Activated CD8-positive, alpha-beta memory T cell treated with anti-CD3 and anti-CD28 coated beads, Interleukin-2, amount 10 ng/mL, durations not matched to agents 7 days and 5 days (primary cell): ENCODE measurements at places on chromosomes 12 and 14. TPM values are rescaled to one million over a fixed set of nuclear protein-coding genes. Genes with fewer than 3 reads are reported as not detected.

DNA sequence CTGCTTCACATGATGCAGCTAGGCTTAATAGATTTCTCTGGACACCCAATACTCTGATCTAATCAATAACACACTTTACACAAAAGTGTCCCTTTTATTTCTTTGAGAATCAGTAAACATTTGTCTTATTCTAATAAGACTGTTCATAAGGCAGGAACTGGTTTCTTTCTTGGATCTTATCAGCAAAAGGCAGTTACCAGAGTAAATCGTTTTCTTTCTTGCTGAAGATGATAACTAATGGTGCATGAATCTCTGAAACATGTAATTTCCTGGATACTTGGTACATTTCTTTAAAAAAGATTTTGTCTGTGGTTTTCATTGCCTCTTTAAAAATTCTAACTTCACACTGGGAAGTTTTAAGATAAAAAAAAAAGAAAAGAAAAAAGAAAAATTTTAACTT lies 39.6 kb downstream of the WIF1 start:
- no peak for DNase-seq

DNA sequence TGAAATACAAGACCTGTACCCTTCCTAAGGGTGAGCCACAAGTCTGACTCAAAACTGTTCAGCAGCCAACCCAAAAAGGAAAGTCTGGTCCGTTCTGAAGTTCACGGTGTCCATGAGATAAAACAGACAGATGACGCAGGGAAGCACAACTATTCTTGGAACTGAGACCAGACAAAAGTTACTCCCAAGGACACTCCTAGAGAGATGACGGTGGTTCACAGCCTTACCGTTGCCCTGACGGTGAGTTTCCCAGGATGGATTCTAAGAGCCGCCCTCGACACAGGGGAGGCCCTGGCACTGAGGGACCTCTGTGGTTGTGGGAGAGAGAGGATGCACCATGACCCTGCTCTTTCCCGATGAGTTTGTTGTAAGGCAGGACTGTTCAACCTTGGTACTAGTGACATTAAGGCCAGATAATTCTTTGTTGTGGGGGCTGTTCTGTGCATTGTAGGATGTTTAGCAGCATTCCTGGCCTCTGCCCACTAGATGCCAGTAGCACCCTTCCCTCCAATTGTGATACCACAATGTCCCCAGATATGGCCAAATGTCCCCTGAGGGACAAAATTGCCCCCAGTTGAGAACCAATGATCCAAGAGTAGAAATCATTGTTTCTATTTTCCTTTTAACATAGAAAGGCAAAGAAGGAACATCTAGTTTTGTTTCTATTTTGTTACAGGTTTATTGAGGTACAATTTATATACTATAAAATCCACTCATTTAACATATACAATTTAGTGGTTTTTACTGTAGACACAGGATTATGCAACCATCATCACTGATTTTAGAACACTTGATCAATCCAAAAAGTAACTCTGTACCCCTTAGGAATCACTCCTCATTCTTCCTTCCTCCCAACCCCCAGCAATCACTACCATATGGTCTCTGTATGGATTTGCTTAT lies 23.0 kb downstream of the OR10P1 start:
- DNase-seq, result no peak

GRCh38 chr12:16369156-16369555 lies 21.7 kb downstream of the MGST1 start:
- no peak for DNase-seq

DNA sequence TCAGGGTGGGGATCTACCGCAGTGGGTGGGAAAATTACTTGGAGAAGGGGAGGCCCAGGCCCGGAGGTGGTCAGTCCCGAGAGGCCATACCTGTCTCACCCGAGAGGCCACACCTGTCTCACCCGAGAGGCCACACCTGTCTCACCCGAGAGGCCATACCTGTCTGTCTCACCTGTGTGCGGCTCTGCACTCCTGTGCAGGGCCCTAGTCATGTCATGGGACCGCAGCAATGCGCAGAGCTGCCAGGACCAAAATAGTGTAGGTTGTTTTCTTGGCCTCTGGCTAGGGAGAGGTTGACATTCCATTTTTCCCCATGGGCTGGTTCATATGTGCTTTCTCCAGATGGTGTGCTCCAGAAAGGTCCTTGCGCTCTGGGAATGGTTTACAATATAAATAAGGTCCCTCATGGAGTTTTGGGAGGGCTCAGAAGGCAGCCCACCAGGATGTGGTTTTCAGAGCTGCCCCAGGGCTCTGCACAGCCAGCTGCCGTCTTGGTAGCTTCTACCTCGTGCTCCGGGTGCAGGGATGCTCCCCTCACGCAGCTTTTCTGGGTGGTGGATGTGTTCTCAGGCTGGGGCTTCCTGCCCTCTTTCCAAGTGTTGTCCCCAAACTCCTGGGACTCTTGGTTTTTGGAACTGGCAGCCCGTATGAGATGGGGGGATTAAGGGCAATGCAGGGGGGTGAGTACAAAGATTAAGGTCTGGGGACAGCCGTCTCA lies 58.2 kb downstream of the CACNA1C start:
- DNase-seq, result no peak

- no peak for DNase-seq
Measured at GRCh38 chr12:132025526-132025925, 75.8 kb downstream of the EP400 start.

DNA sequence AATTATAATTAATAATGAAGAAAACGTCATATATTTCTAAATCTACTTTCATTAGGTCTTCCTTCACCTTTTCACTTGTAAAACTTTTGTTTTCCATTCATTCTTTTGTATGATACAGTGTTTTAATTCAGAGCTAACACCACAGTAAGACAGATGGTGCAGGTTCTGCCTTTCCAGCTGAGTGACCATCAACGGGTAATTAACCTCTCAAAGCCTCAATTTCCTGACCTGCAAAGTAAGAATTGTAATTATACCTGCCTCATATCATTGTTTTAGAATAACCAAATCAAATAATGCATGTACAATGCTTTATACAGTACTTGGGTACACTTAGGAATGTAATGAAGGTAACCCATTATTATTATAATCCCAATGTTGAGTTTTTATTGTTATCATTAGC lies 157.6 kb downstream of the FOXA1 start:
- DNase-seq, result no peak

DNA sequence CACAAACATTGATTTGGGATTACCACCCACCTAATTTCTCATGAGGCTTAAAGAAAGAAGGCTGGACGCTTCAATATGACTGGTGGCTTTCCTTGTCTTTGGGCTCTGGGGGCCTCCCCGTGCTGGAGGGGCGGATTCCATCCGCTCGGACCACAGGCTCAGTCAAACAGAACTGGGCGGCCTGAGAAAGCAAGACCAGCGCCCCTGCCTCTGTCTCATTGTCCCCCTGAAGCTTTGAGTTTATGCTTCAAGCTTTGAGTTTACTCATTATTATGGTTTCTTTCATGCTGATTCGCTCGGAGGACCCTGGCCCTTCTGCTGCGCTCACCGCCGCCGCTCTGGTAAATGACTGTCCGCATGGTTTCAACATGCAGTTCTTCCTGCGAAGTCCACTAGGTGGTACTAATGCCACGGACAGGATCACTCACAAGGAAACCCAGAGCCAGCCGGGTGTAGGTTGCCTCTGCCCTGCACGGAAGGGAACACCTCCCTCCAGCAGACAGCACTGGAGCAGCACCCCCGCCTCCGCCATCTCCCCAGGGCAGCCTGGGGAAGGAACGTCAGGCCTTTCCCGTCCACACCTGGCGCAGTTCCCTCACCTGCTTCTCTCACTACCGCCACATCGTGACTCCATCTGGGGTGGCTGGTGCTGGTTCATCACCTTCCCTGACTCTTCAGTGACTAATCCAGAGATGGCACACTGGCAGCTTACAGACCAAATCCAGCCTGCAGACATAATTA lies 13.2 kb upstream of the TIGAR start:
- no peak for DNase-seq

- no peak for DNase-seq
Measured at GRCh38 chr12:105256921-105257320, 20.9 kb upstream of the APPL2 start.

Gene PABPN1
- total RNA-seq, result 269 TPM

DNA sequence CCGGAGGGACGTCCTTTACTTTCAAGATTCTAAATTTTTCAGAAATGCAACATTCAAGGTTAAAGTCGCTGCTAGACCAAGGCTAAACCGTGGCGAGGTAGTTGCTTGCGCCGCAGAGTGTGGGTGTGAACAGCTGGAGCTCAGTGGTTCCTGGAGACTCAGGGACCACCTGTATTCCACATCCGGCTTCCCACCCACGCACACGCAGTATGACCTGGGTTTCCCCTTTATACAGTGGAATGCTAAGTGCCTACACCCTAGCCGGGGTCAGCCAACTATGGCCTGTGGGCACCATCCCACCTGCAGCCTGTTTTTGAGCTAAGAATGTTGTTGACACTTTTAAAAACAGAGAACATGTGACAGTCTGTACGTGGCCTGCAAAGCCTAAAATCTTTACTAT lies 42.9 kb upstream of the TESC start:
- DNase-seq, result no peak

Gene CLEC1A
- not detected for total RNA-seq

DNA sequence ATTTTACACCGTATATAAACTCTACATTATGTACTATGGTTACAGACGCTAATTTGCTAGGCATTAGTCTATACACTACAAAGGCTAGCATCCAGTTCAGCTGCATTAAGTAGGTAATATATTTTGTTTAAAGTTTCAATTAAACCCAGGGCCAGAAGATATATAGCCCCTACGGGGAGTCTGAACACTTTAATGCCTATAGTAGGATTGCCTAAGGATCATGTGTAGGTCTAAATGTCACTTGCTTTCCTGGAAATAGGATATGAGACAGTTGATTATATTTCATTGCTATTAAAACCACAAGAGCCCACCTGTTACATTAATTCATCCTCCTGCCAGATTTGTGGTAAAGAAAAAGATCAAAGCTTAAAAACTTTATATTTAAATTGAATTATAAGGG lies 286.9 kb downstream of the TMTC2 start:
- no peak for DNase-seq

Gene CDH24
- 2.5 TPM for total RNA-seq

DNA sequence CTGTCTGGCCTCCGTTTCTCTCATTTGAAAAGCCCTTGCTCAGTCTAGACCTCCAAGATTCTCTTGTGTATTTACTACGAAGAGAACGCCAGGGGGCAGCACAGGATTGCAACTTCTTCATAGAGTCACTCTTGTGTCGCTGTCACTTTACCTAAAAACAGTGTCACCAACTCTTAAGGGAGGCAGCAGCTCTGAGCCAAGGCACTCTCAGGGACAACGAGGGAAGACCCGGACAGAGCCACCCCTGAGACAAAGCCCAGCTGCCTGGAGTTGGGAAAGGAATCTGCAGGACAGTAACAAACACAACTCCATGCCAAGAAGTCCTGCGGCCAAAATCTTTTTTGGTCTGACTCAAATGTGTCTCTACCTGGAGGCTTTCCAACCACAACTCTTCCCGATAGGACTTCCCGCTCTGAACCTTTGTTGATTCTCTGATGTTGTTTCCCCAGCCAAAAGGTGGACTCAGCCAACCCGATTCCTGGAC lies 9.6 kb upstream of the RPAP3 start:
- peak; percentile 88 for DNase-seq

DNA sequence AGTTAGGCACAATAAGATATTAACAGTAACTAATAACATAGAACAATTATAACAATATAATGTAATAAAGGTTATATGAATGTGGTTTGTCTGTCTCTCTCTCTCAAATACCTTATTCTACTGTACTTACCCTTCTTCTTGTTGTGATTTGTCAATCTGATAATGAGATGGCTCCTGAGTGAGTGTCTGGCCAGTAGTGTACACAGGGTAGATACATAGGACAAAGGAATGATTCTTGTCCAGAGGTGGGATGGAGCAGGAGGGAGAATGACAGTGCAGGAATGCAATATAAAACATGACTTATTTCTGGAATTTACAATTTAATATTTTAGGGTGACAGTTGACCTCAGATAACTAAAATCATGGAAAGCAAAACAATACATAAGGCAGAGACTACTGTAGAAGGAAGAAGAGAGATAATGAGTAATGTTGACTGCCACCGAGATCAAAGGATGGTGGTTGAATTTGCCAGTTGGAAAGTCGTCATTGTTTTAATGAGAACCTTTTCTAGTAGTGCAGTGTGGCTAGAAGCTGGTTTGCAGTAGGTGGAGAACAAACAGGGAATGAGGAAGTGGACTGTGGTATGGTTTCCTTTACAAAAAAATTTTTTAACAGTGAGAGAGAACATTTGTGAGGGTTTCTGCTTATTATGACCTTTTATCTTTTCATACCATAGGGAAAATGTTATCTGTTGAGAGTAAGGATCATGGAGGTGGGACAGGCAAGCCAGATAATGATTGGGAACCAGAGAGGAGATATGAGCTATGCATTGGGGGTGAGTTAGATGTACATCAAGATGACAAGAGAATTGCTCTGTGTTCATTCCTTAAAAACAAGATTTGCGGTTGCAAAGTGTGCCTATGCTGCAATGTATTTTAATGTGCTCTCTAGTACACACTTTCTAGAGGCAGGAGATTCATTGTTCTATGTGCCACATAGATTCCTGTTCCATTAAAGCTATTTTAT lies 458.3 kb downstream of the BTG1 start:
- DNase-seq, result no peak

DNA sequence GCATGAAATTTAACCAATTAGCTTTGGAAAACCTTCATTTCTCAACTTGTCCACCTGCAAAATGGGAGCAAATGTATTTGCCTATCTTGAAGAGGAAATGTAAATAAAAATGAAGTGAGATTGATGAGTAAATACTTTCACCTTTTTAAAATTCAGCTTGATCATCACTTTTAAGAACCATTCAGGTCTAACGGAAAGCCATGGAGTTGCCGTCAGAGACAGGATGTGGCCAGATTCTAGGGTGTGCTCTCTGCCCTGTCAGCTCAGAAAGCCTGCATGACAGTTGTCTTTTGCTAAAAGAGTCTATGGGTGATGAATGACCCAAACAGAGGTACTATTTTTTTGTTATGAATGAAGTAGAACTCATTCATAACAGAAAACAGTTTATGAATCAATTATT lies 104.3 kb upstream of the SLC35F4 start:
- peak; percentile 44 for DNase-seq

GRCh38 chr12:107349008-107349747 lies 255.8 kb upstream of the CRY1 start:
- no peak for DNase-seq

DNA sequence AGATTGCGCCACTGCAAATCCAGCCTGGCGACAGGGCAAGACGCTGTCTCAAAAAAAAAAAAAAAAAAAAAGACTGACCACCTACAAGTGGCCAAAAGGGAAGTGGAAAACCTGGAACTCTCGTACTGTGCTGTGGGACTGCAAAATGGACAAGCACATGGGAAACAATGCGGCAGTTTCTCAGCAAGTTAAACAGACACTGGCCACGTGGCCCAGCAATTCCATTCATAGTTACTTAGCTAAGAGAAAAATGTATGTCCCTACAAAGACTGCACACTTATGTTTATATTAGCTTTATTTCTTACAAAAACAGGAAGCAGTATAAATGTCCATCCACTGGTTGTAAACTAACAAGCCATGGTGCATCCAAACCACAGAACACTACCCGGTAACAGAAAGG lies 5.6 kb downstream of the CHFR start:
- DNase-seq, result no peak

DNA sequence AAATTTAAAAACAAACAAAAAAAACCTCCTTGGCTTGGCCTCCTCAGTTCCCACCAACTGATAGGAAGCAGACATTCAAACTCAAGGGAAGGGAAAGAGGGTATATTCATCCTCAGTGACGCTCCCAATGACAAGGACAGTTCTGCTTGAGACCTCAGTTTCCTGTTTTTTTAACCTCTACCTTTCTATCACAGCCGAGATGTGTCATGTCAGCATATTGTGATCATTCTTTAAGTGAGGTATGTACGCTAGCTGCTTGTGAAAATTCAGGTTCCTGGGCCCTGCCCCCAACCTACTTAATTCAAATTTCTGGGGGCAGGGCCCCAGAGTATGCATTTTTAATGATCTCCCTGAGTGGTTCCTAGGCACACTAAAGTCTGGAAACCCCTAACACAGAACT lies 611.9 kb upstream of the TBX3 start:
- no peak for DNase-seq
